Ascending aorta (tissue), 2 donors: ENCODE measurements at places on chromosomes 3 and 15.

GRCh38 chr3:192194085-192194484 is 533.3 kb downstream of the FGF12 start:
- DNase-seq, result no peak

GRCh38 chr3:184481984-184482671 is 79.5 kb upstream of the EPHB3 start:
- DNase-seq, result no peak

DNA sequence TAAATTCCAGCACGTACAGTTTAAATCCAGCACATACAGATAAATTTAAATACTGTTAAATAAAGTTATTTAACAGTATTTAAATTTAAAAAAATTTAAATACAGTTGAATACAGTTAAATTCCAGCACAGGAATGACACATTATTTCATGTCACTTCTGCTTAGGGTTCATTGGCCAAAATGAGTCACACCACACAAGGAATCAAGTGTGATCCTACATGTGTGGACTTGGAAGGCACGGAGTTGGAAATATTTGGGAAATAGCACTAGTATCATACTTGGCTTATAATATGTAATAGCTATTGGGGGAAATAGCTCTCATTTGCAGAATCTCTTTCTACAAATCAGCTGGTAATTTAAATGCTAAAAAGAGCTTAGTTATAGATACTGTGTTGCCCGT is 10.6 kb downstream of the RAB7A start:
- no peak for DNase-seq

- no peak for DNase-seq
Measured at GRCh38 chr3:107604057-107604822, 81.5 kb downstream of the BBX start.

- DNase-seq, result no peak
Measured at GRCh38 chr15:38991126-38991525, 426.5 kb upstream of the RASGRP1 start.

GRCh38 chr15:42592716-42593115 is 17.3 kb downstream of the STARD9 start:
- no peak for DNase-seq
